ENCODE measurements at places on chromosomes 7 and 10.

DNA sequence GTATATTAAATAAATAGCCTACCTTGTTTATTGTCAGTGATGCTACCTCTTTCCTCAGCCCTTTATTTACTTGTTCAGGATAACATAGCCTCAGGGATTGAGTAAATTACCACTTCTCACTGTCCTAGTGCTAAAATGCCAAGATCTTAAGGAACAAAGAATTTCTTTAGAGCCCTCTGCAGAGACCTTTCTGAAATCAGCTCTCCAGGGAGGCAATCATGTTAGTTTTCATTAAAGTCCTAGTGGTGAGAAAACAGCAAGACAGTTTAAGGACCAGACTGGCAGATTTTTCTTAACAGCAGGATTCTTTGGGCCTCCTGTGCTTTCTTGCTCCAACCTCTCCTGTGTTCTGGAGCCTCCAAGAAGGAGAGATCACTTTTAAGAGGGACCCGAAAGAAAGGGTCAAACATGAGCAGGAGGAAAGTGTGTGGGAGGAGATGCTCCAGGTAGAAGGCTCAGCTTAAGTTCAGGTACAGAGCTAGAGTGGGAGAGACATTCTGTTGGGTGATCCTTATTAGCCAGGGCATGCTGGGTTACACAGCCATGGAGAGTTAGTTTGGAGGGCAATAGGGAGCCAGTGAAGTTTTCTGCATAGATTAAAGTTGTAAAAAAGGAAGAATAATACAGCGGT lies 1.2 kb upstream of the PLCE1 start:
- no peak for DNase-seq

- DNase-seq: no peak
Observed at GRCh38 chr10:124688386-124688785, 55.8 kb downstream of the FAM53B start.

DNA sequence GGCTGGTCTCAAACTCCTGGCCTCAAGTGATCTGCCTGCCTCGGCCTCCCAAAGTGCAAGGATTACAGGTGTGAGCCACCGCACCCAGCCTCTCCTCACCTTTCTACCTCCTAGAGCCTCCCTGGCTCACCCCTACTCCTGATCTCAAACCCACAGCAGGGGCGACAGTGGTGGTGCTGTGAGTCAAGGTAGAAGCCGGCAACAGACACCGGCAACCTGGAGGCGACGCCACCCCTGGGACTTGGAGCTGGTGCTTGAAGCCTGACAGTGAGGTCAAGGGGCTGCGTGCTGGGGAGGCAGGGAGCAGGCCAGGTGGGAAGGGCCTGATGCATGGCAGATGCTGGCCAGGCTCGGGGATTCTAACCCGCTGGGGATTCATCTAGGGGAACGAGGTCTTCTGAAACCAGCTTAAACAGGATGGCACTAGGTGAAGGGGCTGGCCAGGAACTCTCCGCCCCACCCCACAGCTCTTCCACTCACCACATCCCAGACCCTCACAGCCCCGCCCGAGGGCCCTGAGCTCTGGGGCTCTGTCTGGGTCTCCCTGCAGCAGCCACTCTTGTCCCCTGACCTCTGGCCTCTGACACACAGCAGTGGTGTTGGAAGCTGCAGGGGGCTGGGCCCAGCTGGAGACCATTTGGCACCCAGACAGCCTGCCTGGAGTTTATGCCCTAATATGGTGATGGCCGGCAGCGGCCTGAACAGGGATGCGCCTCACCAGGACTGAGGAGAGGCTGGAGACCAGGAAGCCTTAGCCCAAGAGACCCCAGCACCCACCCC lies 16.4 kb downstream of the KCNH2 start:
- no peak for DNase-seq

- no peak for DNase-seq
Observed at GRCh38 chr7:154917808-154918160, 85.1 kb downstream of the PAXIP1 start.

GRCh38 chr10:12490963-12491362 lies 141.6 kb downstream of the CAMK1D start:
- DNase-seq: no peak

- no peak for DNase-seq
Observed at GRCh38 chr7:16028103-16028502, 341.6 kb upstream of the MEOX2 start.

DNA sequence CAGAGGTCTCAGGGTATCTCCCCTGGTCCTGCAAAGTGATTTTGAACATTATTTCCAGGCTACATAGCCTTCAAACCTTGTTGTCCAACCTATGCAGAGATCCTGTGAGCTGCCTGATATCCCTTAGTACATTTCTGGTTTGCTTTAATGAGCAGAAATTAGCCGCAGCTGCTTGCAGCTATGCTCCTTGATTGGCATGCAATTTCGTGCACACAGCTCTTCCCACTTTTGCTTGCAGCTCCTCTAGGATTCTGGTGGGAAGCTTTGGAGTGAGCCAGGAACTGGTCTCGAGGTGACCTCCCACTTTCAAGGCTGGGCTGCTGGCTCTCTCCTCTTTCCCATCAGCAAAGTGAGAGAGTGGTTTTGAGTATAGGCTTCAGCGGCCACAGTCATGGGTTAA lies 45.8 kb downstream of the OAT start:
- no peak for DNase-seq

- DNase-seq: no peak
Observed at GRCh38 chr10:14617852-14618251, 156.8 kb downstream of the FAM107B start.

- DNase-seq: no peak
Observed at GRCh38 chr10:11913079-11913641, 90.0 kb downstream of the PROSER2 start.

DNA sequence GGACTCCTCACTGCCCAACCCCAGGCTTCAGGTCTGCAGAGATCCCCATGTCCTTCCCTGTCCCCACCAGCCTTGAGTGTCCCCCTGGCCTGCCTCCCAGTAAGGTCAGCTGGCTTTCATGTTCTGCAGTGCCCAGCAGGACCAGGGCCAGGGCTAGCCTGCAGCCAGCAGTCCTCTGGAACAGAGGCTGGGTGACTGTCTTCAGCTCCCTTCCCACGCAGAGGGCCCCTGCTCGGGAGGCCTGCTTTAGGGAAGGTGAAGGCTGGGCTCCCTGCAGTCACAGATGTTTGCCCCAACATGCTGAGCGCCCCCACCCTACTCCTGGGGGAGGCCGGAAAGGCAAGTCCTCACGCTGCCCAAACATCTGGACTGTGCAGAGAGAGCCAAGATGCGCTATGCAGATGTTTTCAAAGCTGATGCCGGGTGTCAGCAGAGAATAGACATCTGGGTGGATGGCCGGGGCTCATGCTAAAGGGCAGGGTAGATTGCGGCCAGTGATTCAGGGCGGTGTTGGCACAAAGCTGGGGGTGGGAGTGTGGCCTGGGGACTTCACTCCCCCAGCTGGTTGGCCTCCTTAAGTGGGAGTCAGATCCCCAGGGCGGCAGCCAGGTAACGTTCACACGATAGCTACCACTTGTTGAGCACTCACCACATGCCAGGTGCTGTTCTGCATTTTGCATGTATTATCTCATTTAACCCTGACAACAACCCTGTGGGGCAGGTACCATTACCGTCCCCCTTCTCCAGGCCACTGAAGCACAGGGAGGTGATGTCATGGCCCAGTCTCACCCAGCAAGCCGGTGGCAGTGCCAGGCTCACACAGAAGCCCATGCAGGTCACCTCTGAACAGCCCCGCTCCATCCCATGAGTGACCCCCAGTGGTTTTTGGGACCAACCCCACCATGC lies 71.2 kb upstream of the COL13A1 start:
- no peak for DNase-seq

- DNase-seq: no peak
Observed at GRCh38 chr10:27192284-27192683, 37.1 kb downstream of the MASTL start.

GRCh38 chr10:120085096-120085796 lies 192.7 kb downstream of the SEC23IP start:
- DNase-seq: no peak

GRCh38 chr10:58648131-58648530 lies 135.5 kb downstream of the BICC1 start:
- DNase-seq: no peak

GRCh38 chr7:77687747-77688144 lies 8.5 kb upstream of the RSBN1L start:
- no peak for DNase-seq

DNA sequence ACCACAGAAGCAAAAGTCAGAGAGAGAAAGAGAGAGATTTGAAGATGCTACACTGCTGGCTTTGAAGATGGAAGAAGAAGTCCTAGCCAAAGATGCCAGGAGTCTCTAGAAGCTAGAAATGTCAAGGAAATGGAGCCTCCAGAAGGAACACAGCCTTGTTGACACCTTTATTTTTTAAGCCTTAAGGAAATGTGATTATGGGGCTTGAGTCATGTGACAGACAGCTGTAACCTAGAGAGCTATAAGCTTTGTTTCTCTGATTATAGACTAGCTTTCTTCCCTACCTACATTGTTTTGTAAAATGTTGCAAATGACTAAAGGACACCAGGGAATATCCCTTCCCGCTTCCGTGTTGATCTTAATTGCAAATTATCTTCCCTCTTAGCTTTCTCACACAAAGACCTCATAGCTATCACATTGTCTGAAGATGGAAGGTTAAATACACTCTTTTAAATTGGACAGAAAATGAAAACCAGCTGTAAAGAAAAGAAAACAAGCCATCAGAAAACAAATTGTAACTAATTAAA lies 199.9 kb downstream of the ARHGAP12 start:
- DNase-seq: no peak
